Fibroblast of pulmonary artery (primary cell): ENCODE measurements at places on chromosomes 3 and 15.

DNA sequence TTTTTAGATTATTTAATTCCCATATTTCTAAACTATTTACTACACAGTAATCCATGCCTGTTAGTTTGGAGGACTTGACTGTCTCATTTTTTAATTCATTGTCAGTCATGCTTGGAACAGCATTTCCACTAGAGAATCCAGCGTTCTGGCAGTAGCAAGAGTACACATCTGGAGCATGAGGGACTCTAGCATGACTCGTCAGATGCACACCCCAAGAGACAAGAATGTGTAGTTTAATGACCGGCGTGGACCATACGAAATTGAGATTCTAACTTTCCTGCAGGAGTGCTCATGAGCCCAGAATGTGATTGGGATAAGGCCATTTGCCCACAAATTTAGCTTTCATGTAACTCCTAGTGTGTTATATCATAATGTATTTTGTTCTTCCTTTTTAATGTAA, 48.9 kb downstream of the ASB7 start:
- peak; percentile 26 for DNase-seq

DNA sequence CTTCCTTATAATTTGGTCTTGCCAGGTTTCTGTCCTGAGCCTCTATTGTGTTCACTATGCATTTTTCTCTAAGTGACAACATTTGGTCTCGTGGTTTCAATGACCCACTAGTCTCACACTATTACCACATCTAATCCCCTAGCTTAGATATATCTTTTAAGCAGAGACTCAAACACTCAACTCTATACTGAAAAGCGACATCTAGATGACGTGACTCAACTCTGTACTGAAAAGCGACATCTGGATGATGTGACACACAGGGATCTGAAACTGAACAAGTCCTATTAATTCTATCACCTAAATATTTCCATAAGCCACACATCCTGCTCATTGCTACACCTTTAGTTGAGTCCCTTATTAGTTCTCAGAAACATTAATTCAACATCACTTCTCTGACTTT, 141.7 kb upstream of the MBNL1 start:
- no peak for DNase-seq

DNA sequence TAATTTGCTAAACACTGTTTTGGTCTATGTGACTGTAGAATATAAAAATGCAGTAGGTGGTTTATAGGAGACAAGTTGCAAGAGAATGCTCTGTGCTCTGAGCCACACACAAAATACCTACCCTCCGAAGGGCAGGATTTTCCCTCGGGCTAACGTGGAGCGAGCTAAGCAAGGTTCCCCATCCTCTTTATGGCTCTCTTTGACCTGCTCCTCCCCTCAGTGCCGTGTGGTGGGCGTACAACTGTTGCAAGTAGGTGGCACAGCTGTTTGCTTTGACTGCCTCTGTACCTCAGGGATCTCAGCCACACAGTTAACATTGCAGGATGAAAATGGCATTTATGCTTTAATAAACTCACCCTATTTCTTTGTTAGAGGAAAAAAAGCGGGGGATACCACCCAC, 339.1 kb downstream of the SATB1 start:
- no peak for DNase-seq

DNA sequence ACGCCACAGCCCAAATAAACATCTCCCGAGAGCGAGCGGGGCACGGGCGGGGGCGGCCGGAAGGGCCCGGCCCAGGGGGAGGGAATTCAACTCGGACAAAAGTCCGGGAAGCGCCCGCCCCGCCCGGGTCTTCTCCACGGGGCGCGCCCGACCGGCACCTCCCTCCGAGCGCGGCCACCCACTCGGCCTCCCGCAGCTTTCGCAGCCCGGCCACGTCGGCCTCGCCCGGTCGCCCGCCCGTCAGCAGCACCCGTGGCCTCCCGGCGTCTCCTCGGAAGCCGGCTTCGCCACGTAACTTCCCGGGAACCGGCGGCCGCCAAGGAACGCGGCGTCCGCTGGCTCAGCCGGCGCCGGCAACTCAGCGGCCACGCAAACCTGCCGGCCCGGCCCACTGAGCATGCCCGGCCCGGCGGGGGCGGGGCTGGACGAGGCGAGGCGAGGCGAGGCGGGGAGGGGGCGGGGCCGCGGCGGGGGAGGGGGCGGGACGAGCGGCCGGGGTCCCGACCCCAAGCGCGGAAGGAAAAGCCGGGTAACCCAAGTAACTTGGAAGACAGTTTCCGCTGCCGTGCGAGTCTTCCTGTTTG, at the start of gene TJP1:
Gene TJP1 (minus strand): TSS at position 369 of the 584 bp plus-strand sequence. CDS start 440 bp downstream, outside the sequence.
- peak; percentile 74 for DNase-seq

- no peak for DNase-seq
These were observed 172.4 kb downstream of the OXSM start for GRCh38 chr3:25962255-25962654.

- no peak for DNase-seq
These were observed 36.1 kb downstream of the FMN1 start for GRCh38 chr15:33158366-33158765.

DNA sequence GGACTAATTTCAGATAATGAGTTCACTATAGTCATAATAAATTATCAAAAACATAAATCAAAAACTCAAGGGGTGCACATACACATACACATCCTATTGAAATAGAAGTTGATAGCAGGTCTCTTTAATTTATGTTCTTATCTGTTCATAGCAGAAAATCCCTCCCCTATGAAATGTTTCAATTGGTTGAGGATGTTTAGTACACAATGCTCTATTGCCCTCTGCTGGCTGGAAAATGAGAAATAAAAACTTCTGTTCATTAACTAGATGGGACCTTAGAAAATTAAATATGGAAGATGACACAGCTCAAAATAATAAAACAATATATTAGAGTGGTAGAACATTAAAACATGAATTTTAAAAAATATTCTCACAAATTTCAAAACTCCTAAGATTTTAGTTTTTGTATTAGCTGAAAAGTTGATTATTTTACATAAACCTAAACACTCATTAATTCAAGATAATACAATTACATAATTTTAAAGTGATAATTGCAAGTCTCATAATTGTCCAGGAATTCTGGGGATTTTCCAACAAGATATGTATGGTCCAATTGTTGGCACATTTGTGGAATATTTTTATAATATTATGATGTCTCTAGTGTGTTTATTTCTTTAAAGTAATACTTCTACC, 735.0 kb downstream of the ROBO1 start:
- peak; percentile 82 for DNase-seq

DNA sequence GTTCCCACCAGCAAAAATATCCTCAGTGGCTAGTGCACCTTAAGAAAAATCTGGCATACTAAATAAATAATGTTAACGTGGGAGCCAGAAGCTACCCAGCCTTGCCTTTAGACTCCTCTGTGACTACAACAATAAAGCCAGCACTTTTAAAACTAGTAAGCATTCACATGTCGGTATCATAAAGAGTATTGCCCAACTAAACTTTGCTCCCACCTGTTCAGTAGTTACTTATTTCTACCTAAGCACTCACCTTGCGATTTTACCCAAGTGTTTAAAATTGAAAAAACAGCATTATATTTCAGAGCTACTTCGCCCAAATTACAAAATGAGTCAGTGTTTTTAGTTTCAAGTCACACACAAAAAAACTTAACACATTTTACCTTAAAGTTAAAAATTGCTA, 12.8 kb downstream of the ALDH1L1 start:
- DNase-seq: no peak

DNA sequence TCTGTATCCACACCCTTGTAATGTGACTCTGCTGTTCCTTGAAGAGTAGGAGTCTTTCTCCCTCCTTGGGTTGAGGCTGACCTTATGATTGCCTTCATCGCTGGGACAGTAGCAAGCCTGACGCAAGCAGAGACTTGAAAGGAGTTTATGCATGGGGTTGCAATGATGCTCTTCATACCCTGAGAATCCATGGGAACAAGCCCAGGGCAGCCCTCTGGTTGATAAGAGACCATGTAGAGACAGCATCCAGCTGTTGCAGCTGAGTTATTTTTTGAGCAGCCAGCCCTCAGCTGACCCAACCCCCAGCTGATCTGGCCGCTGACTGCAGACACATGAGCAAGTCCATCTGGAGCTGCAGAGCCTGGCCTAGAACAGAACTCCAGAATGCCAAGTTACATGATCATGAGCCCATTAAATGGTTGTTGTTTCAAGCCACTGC, 60.6 kb upstream of the ARNT2 start:
- peak; percentile 89 for DNase-seq

DNA sequence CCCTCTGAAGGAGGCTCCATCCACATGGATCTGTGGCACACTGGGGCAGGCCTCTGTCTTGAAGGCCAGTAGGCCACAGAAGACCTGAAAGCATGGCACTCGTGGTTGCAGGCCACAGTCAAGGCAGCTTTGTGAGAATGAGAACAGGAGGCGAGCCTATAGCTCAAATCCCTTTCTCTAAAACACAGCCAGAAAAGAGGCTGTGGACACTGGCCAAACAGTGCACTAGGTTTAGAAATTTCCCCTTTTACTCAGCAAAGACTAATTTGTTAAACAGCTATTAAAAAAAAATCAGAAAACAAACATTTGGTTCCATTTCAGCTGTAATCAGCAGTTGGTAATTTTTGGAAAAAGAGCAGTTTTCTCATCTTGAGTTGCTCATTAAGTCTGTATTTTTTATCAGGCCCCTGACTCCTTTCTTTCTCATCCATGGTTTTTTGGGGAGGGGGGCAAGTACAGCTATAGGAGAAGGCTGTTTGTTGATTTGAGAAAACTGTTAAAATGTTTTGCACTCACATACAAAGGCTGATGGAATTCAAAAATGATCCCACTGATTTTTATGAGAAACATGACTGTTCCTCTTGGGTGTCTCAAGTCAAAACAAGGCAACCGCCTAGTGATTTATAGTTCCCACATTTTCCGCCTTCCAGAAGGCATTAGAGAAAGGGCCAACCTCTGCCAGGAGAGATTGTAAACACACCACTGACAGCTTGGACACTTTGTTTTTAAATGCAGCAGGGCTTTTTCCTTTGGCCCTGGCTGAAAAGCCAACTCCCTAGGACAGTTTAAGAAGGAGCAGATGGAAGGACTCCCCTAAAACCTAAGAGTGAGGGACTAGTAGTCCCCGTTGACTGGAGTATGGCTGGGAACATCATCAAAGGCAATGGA, 28.1 kb downstream of the PARP16 start:
- no peak for DNase-seq

DNA sequence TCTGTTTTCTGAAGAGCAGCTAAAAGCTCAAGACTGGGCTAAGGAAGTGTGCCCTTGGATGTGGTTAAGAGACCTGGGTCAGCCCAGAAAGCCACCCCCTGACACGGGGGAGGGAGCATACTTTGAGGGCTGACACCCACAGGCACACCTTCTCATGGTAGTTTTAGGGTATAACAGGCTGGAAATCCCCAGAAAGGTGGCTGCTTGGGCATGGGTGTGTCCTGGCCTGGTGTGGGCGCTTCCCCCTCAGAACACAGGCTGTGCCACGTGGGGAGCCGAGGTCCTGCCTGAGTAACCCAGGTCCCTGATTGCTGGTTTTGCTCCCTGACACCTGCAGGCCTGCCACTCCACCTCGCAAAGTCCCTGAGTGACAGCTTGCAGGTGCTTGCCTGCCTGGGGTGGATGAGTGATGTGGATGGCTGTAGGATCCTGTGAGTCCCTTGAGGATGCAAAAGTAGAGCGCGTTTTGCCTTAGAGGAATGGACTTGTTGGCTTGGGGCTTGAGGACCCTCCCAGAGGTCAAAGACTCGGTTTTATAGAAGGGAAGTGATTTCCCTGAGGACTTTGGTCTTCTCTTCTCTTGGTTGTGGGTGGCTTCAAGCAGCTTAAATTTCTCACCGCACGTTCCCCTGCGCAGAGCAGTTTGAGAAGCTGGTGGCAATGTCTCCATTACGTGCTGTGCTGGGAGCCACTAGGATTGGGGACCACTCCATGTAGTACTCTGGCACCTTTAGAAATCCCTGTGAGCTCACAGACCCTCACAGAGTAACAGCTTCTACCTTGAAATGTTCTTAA, 94.4 kb downstream of the DNASE1L3 start:
- no peak for DNase-seq

DNA sequence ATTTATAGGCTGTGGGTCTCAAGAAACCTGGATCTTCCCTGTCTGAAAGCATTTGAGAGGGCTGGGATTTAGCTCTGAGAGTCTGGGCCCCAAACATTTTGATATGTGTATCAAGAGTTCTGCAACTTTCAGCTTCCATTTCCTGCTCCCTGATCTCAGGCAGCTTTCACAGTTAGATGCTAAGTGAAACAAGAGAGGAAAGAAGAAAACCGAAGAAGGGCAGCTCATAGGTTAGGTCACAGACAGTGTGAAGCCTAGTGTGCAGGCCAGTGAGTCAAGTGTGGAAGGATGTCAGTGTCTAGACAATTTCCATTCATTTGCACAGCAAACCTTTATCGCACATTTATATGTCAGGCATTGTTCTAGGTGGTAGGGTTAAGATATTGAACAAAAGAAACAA, 173.6 kb upstream of the PROK2 start:
- no peak for DNase-seq

- DNase-seq: no peak
These were observed 30.7 kb upstream of the KY start for GRCh38 chr3:134681522-134681900.

GRCh38 chr3:69833591-69833990, 94.3 kb downstream of the MITF start:
- DNase-seq: no peak
